ENCODE measurements at places on chromosomes 3 and 15.

DNA sequence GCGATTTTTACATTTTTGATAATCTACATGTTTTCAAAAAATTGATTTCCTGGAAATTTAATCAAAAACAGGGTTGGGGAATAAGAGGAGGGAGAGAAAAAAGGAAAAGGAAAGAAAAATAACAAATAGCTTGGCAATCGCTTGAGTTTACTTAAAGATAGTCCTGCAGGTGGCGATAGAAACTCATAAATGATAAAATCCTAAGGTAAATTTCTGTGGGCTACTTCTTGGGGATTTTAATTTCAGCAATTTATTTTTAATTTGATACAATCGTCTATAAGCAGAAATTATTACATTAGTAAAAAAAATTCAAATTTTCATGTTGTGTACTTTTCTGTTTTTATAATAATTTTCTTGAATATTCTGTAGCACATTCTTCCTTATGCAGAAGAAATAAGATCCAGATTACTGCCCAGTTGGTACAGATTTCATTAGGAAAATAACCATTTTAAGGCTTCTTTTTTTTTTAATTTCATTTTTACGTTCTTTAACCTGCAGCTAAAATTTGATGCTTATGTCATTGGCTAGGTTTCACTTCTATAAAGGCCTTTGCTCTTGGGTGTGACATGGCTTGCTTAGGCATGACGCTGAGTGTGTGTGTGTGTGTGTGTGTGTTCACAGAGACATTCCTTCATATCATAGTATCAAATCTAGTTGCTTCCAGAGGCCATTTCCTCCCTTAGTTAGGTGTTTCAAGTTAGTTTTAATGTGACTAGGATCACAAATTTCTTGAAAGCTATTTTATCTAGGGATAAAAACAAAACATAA lies 181.8 kb downstream of the MCTP2 start:
- H3K4me1 ChIP-seq = no peaks in the 10 kb centered on the region
- H3K27me3 ChIP-seq = no peaks in the 10 kb centered on the region
- no peak overlapping the region for H3K4me3 ChIP-seq
- H3K27ac ChIP-seq = no peak overlapping the region

DNA sequence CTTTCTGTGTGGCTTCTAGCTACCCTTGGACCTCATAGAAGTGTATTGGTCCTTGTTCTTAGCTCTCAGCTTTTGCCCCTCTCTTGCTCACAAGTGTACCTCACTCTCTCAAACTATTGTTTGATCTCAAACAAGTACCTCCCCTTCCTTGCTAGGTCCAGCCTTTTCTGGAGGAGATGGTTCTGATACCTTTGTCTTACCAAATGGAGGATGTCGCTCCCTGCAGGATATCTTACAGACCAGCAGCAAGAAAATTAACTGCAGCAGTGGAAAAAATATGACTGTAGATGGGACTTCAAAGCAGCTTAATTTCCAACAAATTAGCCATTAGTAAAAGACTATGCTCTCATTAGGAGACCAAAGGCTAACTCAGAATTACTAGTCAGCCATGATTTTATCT lies 388.1 kb upstream of the ROBO2 start:
- no peak overlapping the region for H3K4me3 ChIP-seq
- no peak overlapping the region for H3K27ac ChIP-seq
- H3K36me3 ChIP-seq = no peaks in the 10 kb centered on the region

DNA sequence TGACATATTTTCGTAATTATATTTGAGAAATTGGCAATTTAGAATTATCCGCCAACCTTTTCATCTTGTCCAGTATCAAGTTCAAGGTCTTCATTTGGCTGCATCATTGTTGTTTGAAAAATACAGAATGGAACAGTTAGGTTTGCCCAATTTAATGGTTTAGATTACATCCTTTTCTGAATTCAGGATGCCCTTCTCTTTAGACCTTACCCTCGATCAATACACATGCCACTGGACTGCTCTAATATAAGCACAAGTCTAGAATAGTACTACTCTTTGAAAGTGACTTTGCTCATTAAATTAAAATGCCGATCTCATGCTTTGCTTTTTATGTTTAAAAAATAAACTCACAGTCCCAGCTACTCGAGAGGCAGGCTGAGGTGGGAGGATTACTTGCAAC lies 44.5 kb downstream of the PXK start:
- no peak overlapping the region for H3K4me3 ChIP-seq
- no peak for DNase-seq
- H3K27me3 ChIP-seq = no peaks in the 10 kb centered on the region
- no peaks in the 10 kb centered on the region for H3K4me1 ChIP-seq
- no peaks in the 10 kb centered on the region for H3K36me3 ChIP-seq

DNA sequence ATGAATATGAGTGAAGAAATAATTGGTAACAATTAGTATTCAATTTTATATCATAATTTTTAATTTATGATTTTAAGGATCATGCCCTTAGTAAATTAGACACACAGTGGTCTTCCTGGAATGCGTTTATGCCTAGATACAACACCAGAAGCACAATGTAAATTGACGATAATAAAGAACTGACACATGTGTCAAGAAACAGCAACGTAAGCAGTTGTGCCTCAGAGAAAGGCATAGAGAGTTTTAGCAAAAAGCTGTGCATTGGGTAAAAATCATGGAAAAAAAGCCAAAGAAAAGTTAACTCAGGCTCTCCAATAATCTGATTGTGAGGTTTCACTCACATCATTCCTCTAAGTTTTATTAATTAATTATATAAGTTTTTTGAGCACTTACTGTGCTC lies 37.0 kb upstream of the CNTN6 start:
- DNase-seq = no peak
- H3K27me3 ChIP-seq = no peaks in the 10 kb centered on the region
- no peaks in the 10 kb centered on the region for H3K36me3 ChIP-seq
- H3K4me3 ChIP-seq = no peak overlapping the region
- no peak overlapping the region for H3K27ac ChIP-seq

GRCh38 chr3:37808656-37809055 lies 53.0 kb upstream of the CTDSPL start:
- no peak for DNase-seq
- no peak overlapping the region for H3K4me3 ChIP-seq
- H3K4me1 ChIP-seq = peaks cover 3% of the 10 kb centered on the region
- H3K27me3 ChIP-seq = no peaks in the 10 kb centered on the region
- H3K27ac ChIP-seq = no peak overlapping the region
- H3K36me3 ChIP-seq = no peaks in the 10 kb centered on the region

GRCh38 chr3:60182697-60183096 lies 1068.6 kb downstream of the FHIT start:
- H3K36me3 ChIP-seq = no peaks in the 10 kb centered on the region
- H3K4me3 ChIP-seq = no peak overlapping the region
- H3K27ac ChIP-seq = no peak overlapping the region
- no peaks in the 10 kb centered on the region for H3K4me1 ChIP-seq
- H3K27me3 ChIP-seq = no peaks in the 10 kb centered on the region
- no peak for DNase-seq

DNA sequence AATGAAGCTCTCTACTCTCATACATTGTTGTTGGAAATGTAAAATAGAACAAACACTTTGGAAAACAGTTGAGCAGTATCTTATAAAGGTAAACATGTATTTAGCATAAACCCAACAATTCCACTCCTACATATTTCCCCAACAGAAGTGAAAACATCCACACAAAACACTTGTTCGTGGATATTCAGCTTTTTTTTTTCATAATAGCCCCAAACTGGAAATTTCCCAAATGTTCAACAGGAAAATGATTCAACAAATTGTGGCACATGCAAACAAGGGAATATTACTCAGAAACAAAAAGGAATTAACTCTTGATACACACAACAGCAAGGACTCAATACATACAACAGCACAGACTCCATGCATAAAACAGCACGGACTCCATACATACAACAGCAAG lies 28.5 kb downstream of the RFTN1 start:
- no peak overlapping the region for H3K27ac ChIP-seq
- peaks cover 7% of the 10 kb centered on the region for H3K36me3 ChIP-seq
- H3K4me3 ChIP-seq = no peak overlapping the region
- peaks cover 28% of the 10 kb centered on the region for H3K4me1 ChIP-seq

- no peak overlapping the region for H3K27ac ChIP-seq
- H3K27me3 ChIP-seq = no peaks in the 10 kb centered on the region
- no peak overlapping the region for H3K4me3 ChIP-seq
- DNase-seq = no peak
- H3K4me1 ChIP-seq = no peaks in the 10 kb centered on the region
Measured at GRCh38 chr3:87145553-87145952, 81.6 kb upstream of the CHMP2B start.

DNA sequence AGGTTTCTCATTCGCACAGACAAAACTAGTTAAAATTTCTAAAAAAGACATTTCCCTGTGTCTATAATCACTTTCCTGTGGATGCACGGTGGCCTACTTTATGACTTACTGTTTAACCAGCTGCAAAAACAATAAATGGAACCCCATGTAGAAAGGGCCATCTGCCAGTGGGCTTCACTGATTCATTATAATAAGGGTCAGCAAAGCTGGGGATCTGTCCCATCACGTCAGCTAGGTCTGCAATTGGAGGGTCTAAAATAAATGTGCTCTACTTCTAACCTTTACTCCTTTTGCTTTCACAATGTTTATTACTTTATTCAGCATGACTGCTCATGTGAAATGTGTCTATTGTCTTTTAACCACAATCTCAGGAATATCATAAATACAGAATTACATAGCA lies 43.1 kb upstream of the NMD3 start:
- no peak overlapping the region for H3K27ac ChIP-seq
- no peaks in the 10 kb centered on the region for H3K27me3 ChIP-seq
- no peaks in the 10 kb centered on the region for H3K4me1 ChIP-seq
- no peak for DNase-seq

DNA sequence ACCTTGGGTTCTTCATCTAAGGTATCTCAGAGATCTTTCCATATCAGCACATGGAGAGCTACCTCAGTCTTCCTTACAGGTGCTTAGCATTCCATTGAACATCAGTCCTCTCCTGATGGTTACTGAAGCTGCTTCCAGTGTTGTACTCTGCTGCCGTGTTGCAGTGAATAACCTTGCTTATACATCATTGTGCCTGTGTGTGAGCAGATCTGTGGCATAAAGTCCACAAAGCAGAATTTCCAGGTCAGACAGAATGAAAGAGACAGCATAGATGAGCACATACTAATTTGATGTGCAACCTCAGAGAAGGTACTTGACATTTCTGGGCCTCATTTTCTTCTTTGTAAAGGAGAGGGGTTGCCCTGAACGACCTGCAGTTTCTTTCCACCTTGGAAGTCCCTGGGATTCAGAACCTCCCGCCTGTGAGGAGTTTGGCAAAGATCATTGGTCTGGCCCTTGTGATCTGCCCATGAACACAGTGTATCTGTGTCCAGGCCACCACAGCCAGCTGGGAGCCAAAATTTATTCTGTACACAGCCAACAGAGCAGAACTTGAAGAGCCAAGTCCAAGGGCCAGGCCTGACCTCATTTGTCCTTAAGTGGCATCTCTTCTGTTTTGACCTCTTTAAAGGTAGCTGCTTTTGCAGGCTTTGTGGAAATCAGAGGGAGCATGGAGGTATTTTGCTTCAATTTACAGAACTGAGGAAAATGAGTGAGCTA lies 57.2 kb upstream of the SLC7A14 start:
- H3K27me3 ChIP-seq = no peaks in the 10 kb centered on the region
- H3K27ac ChIP-seq = no peak overlapping the region
- no peak overlapping the region for H3K4me3 ChIP-seq
- DNase-seq = no peak
- H3K36me3 ChIP-seq = no peaks in the 10 kb centered on the region
- H3K4me1 ChIP-seq = no peaks in the 10 kb centered on the region

DNA sequence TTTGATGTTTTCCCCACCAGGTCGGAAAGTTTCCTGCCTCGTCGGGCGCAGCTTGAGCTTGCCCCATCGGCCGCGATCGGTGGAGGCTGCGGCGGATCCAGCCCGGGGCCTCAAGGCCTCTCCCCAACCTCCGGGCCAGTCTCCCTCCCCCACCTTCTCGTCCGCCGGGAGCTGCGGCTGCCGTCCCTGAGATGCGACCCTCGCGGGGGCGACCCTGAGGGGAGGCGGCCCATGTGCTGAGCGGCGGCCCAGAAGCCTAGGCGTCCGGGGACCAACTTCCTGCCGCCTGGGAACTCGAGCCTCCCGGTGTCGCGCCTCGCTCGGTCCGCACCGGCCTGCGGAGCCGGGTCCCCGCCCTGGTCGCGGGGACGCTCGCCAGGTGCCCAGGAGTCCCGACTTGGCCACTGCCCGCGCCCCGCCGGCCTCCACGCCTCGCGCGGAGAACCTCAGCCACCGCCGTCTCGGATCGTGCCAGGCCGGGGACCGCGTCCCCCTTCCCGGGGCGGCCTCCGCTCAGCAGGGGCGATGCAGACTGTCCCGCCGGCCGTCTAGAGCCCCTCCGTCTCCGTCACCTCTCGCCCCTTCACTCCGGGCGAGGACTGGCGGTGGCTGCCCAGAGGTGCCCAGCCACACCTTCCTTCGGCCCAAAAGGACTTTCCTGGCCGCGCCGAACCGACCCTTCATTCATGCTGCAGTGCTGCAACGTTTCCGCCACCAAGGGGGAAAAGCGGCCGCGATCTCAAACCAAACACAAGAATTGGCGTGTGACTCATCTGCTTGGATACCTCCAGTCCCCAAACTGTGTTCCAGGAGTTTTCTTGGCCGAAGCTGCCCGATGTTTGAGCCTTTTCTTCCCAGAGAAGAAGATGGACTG lies 656 bp downstream of the SLMAP start:
- H3K36me3 ChIP-seq = no peaks in the 10 kb centered on the region
- peak overlapping the region; percentile 91 for H3K27ac ChIP-seq
- DNase-seq = no peak
- peaks cover 6% of the 10 kb centered on the region for H3K4me1 ChIP-seq

All from GM12878 (cell line).